ENCODE measurements at places on chromosomes 16 and 17.

DNA sequence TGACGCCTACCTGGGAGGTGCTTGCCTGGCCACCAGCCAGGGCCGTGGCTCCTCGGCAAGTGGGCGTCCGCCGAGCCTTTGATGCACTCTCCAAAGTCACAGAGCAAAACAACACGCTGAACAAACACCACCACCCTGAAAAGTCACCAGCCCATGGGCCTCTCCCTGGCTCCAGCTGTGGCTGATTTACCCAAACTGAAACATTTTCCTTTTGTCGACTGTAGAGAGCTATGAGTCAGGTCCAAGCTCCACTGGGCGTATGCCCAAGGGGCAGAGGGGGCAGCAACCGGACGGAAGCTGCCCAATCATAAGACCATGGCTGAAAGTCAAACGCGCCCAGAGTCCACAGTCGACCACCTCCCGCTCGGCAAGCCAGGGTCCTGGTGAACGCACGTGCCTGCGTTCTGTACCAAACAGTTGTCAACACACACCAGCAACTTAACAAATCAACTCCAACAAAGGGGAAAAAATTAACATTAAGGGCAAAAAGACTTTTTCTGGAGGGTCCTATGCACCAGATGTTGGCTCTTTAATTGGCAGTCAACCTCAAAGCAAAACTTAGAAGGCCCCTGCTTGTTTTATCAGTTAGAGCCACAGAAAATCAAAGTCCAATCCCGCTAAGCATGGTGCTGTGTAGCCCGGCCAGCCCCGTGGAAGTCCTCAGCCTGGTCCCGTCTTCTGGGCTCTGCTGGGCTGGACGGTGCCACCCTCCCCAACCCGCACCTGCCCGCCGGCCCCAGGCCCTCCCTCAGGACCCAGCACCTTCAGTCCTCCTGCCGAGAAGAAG is 47.3 kb downstream of the TBC1D16 start:
- no peak for DNase-seq
- no peak overlapping the region for H3K27ac ChIP-seq
- H3K27me3 ChIP-seq, result peaks cover 1% of the 10 kb centered on the region

DNA sequence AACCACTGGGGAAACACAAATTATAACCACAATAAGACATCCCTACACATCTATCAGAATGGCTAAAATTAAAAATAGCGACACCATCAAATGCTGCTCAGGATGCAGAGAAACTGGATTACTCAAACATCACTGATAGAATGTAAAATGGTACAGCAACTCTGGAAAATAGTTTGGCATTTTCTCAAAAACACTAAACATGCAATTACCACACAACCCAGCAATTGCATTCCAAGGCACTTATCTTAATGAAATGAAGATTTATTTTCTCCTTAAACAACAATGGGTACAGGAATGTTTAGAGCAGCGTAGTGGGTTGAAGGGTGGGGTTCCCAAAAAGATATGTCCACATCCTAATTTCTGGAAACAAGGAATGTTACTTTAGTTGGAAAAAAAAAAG is 309.0 kb upstream of the PMFBP1 start:
- no peak overlapping the region for H3K27ac ChIP-seq
- peaks cover 2% of the 10 kb centered on the region for H3K36me3 ChIP-seq
- H3K4me1 ChIP-seq, result peaks cover 16% of the 10 kb centered on the region
- no peaks in the 10 kb centered on the region for H3K27me3 ChIP-seq
- DNase-seq, result no peak

GRCh38 chr16:69906838-69907401 is 44.2 kb upstream of the CLEC18A start:
- peaks cover 27% of the 10 kb centered on the region for H3K36me3 ChIP-seq
- H3K4me3 ChIP-seq, result no peak overlapping the region
- no peaks in the 10 kb centered on the region for H3K4me1 ChIP-seq
- no peak for DNase-seq
- no peaks in the 10 kb centered on the region for H3K27me3 ChIP-seq

- peaks cover under 1% of the 10 kb centered on the region for H3K27me3 ChIP-seq
- H3K4me1 ChIP-seq, result peaks cover 3% of the 10 kb centered on the region
- H3K4me3 ChIP-seq, result no peak overlapping the region
- DNase-seq, result no peak
- H3K36me3 ChIP-seq, result no peaks in the 10 kb centered on the region
These were observed 14.0 kb downstream of the UNC119 start for GRCh38 chr17:28538296-28538895.

- peaks cover 8% of the 10 kb centered on the region for H3K4me1 ChIP-seq
- H3K36me3 ChIP-seq, result no peaks in the 10 kb centered on the region
- no peak overlapping the region for H3K27ac ChIP-seq
- H3K27me3 ChIP-seq, result peaks cover 5% of the 10 kb centered on the region
- DNase-seq, result peak; percentile 62
These were observed 3.5 kb upstream of the PKMYT1 start for GRCh38 chr16:2983706-2984136.

DNA sequence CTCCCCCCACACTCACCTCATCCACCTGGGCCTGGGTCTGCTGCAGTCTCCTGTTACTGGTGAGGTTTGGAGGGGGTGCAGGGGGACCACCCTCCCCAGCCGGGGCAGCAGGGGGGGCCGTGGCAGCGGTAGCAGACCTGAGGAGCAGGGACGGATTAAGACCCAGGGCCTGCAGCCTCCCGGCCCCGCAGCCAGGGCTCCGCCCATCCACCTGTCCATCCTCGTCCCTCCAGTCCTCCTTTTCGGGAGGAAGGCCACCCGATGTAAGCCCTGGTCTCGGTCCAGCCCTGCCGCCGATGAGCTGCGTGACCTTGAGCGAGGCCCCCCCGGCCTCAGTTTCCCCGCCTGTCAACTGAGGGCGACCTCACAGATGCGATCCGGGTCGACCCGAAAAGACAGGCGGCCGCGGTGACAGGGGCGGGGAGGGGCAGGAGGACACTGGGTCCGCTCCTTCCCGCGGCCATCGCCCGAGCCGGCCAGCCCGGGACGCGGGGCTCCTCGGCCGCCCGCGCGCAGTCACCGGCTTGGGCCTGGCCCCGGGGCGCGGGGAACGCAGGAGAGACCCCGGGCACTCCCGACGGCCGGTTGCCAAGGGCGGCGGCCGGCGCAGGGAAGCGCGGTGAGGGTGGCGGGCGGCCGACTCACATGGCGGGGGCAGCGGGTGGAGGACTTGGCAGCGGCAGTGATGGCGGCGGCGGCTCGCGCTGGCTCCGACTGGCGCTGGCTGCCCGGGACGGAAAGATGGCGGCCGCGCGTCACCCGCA is at the start of gene VAMP2:
TSS of gene VAMP2 (minus strand) at position 716 of the 764 bp plus-strand sequence. CDS start at position 647, 69 bp downstream.
- H3K4me3 ChIP-seq, result peak within 1 kb of the TSS; percentile 98
- peaks cover 38% of the 10 kb centered on the region for H3K4me1 ChIP-seq
- H3K36me3 ChIP-seq, result peaks cover 10% of the 10 kb centered on the region
- DNase-seq, result peak; percentile 84
- no peaks in the 10 kb centered on the region for H3K27me3 ChIP-seq

GRCh38 chr17:64503341-64503740 is 2.7 kb downstream of the DDX5 start:
- H3K4me3 ChIP-seq, result no peak overlapping the region
- peaks cover 40% of the 10 kb centered on the region for H3K4me1 ChIP-seq
- DNase-seq, result no peak
- H3K27ac ChIP-seq, result peak overlapping the region; percentile 88
- no peaks in the 10 kb centered on the region for H3K27me3 ChIP-seq
- peaks cover 48% of the 10 kb centered on the region for H3K36me3 ChIP-seq

GRCh38 chr16:55846598-55847346 is 13.9 kb upstream of the CES1 start:
- no peak overlapping the region for H3K27ac ChIP-seq
- no peaks in the 10 kb centered on the region for H3K36me3 ChIP-seq
- no peak for DNase-seq
- H3K4me1 ChIP-seq, result no peaks in the 10 kb centered on the region
- peaks cover 11% of the 10 kb centered on the region for H3K27me3 ChIP-seq

GRCh38 chr17:35129154-35129972 is 7.9 kb downstream of the FNDC8 start:
- H3K27me3 ChIP-seq, result no peaks in the 10 kb centered on the region
- no peak overlapping the region for H3K27ac ChIP-seq
- H3K4me3 ChIP-seq, result no peak overlapping the region
- peaks cover 13% of the 10 kb centered on the region for H3K36me3 ChIP-seq

GRCh38 chr17:38572669-38573365 is 32.9 kb downstream of the SRCIN1 start:
- H3K36me3 ChIP-seq, result no peaks in the 10 kb centered on the region
- no peak overlapping the region for H3K27ac ChIP-seq
- peaks cover 57% of the 10 kb centered on the region for H3K27me3 ChIP-seq
- DNase-seq, result no peak
- peak overlapping the region; percentile 68 for H3K4me3 ChIP-seq
- peaks cover 9% of the 10 kb centered on the region for H3K4me1 ChIP-seq
